ENCODE measurements at places on chromosomes 6 and 20.

DNA sequence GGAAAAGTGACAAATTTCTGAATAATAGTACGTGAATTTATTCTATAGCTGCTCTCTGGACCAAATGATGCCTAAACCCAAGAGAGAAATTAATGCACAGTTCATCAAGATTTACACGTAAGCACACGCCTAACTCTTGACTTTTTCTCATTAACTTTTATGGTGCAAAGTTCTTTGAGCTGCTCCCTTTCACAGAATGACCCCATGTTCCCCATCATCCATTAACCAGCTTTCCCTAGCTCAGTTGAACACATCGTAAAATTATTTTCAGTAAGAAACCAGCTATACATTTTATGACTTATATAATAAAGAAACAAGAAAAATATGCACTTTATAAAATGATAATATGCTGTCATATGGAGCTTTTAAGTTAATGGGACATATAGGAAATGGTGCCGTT is 54.3 kb downstream of the ID4 start:
- DNase-seq: no peak

- DNase-seq: no peak
These were observed 68.1 kb upstream of the SNRPB2 start for GRCh38 chr20:16661756-16662155.

DNA sequence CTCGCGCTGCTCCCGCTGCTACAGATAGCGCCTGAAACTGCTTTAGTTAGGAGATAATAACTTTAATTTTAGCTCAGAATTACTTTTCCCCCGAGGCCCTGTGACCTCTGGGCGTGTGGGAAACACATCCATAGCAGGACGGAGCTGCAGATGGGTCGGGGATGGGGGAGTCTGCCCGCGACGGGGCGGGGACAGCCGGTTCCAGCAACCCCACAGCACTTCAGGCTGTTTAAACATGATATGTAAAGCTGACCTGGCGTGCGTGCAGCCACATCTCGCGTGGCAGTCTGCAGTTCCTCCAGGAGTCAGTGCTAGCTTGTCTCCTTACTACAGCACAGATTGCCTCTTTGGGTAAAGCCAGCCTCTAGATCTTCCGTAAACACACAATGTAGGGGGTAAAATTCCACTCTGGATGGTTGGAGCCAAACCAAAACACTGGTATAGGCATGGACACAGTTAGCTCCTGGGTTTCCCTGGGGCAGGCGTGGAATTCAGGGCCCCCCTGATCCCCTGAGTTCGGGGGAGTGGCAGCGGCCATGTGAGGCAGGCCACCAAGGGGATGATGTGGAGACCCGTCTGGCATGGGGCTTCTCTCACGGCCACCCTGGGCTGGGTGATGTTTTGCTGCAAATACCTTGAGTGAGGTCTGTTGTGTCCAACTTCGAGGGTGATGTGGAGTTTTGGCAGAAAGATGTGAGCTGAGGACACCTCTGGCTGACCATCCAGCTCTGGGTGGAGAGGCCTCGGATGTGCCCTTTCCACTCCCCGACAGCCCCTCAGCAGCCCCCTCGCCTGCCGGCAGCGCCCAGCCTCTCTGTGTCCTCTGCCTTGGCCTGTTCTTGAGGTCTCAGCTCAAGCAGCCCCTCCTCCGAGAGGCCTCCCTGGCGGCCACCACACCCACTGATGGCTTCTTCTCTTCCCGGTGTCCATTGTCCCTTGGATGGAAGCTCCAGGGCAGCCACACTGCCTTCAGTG is 214.5 kb downstream of the TAF4 start:
- no peak for DNase-seq

- DNase-seq: no peak
These were observed 13.0 kb downstream of the UQCC2 start for GRCh38 chr6:33698494-33698893.

DNA sequence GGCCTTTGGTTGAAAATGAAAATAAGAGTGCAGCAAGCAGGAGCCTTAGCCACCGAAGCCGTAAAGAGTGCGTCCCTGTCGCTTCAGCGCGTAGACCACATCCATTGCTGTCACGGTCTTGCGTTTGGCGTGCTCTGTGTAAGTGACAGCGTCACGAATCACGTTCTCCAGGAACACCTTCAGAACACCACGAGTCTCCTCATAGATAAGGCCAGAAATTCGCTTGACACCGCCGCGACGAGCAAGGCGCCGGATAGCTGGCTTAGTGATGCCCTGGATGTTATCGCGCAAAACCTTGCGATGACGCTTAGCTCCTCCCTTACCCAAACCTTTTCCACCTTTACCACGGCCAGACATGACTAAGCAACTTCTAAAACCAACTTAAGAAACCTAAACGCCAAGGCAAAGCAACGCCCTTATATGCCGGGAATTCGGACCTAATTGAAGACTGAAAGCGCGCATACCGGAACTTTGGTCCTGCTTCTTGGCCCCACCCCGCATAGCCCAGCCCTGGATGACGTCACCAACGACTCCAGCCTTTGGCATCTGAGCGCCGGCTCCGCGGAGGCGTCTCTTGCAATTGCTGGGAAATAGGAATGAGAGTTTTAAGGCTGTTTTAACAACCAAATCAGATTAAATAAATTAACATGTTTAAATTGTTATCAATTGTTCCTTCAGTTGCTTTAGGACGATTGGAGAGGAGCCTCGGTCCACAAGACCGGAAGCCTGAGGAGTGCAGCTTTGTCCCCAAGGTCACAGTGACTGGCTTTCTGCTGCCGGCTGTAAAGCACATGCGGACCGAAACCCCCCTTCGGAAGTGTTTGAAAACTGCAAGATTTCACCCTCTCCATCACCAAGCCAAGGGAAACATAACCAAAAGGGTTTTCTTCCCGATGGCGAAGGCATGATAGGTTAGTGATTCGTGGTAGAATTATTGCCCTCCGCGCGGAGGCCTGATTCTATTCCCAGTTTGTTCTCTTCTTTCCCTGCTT is 79.6 kb upstream of the BTN3A2 start:
- DNase-seq: peak; percentile 96

DNA sequence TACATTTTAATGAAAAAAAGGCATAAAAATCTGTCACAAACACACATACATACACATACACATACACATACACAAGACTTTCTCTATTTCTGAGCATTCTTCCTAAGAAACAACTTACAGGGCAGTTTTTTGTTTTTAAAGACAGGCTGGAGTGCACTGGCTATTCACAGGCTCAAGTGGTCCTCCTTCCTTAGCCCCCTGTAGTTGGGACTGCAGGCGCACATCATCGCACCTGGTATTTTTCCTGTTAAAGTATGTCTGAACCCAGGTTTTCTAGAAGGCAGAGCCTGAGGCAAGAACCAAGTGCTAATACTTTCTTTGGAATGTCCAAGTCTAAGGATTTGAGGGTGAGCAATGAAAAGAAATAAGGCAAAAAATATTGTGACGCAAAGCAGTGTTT is 41.3 kb upstream of the ELOVL5 start:
- no peak for DNase-seq
